Astrocyte (in vitro differentiated cells and primary cell): ENCODE measurements at places on chromosomes 1 and 21. TPM values are rescaled to one million over a fixed set of nuclear protein-coding genes. Genes with fewer than 3 reads are reported as not detected.

HFM1 gene
- total RNA-seq = 0.39 and 0.53 TPM in 2 replicates

PRPF38B gene
- 31.9 and 36.9 TPM in 2 replicates for total RNA-seq

- DNase-seq = peak; percentile 49
These were observed 508.7 kb downstream of the DPYD start for GRCh38 chr1:97412166-97412565.

DNA sequence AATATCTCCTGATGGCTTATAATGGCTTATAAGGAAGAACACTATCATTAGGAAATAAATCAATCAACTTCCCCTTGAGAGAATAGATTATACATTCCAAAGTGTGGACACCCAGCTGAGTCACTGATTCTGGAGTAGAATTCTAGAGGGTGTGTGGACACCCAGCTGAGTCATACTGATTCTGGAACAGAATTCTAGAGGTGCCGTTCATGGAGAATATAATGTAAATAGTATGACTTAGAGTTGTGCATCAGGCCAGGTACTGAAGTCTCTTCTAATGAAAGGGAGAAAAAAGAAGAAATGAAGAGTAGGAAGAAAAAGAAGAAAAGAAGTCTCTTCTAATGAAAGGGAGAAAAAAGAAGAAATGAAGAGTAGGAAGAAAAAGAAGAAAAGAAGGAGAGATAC, 2.4 kb upstream of the USP33 start:
- DNase-seq = peak; percentile 69

CAPN2 gene
- total RNA-seq = 340 and 391 TPM in 2 replicates

GRCh38 chr21:37793660-37794059, 122.6 kb downstream of the KCNJ6 start:
- DNase-seq = peak; percentile 36

CELA3B gene
- total RNA-seq = not detected in 2 replicates

RHEX gene
- not detected in 2 replicates for total RNA-seq

BCAR3 gene
- 30.0 and 31.1 TPM in 2 replicates for total RNA-seq

- DNase-seq = peak; percentile 13
These were observed 16.3 kb downstream of the MYSM1 start for GRCh38 chr1:58683519-58683918.

DNA sequence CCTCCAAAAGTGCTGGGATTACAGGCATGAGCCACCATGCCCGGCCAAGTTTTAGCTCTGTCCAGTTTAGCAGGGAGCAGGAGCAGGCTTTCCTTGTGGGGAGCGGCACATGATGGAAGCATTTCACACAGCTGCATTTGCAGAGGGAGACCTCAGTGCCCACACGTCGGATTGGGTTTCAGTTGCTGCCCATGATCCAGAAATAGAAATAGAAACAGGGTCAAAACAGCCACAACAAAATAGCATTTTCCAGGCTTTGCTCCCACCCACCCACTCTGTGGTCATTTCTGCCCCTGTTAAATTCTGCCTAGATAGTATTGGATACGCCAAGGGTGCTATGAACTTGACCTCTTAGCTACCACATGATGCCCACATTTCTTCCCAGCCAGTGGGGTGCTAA, 128.4 kb downstream of the CNIH3 start:
- no peak for DNase-seq

DNTTIP2 gene
- 47.5 and 55.3 TPM in 2 replicates for total RNA-seq

DNA sequence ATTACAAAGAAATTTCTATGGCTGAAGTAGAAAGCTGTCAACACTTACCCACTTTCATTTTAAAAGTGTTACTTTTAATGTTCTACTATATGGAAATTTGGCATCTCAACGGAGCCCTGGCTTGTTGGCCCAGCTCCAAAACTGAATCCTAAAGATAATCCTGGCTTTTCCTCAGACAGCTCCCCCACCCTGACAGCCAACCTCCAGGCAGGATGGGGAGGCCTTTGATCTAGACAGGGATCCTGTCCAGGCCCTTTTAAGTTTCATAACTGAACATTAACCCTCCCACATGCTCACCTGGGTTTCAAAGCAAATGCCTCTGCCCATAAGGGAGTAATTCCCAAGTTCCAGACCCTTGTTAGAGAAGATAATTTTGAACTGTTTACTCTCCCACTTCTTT, 99.3 kb upstream of the RALGPS2 start:
- DNase-seq = no peak

DNA sequence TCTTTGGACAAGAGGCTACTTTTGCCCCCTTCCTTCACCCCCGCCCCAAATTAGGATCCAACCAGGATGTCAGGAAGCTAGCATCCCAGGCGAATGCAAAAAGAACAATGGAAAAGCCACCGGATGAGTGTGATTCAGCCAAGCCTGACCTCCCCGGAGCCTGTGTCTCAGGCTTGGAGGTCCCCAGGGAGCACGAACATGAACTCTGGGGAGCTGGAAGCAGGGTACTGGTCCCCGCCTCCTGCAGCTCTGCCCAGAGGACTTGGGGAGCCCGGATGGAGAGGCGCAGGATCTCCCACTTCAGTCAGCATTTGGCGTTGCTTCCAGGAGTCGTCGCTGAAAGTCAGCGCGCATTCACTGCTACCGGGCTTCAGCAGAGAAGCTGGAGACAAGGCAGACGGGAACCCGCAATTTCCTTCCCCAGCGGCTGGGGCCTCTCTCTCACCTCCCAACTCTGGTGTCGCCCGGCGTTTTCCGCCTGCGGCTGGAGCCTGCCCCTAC, 1.8 kb upstream of the TBX15 start:
- DNase-seq = no peak

FCRL1 gene
- not detected in 2 replicates for total RNA-seq

FBLIM1 gene
- total RNA-seq = 170 and 179 TPM in 2 replicates

EDN2 gene
- total RNA-seq = 0.45 TPM in 1 of 2 replicates, not detected in the other

DNA sequence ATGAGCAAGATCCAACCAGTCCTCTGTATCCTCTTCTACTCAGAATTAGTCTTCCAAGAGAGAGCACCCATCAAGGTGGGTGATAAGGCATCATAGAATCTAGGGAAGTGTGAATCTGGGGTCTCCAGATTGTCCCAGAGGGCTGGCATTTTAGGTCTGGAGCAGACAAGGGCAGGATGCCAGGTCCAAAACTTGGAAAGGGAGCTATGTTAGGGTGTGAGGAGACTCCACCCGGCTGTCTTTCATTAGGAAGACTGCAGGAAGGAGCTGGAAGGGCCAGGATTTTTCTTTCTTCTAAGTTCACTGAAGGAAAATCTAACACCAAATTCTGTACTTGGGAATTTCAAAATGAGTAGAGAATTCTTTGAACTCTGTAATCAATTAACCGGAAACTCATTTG, 86.1 kb upstream of the BMP8A start:
- DNase-seq = no peak
